ENCODE measurements at places on chromosomes 6 and 20.

DNA sequence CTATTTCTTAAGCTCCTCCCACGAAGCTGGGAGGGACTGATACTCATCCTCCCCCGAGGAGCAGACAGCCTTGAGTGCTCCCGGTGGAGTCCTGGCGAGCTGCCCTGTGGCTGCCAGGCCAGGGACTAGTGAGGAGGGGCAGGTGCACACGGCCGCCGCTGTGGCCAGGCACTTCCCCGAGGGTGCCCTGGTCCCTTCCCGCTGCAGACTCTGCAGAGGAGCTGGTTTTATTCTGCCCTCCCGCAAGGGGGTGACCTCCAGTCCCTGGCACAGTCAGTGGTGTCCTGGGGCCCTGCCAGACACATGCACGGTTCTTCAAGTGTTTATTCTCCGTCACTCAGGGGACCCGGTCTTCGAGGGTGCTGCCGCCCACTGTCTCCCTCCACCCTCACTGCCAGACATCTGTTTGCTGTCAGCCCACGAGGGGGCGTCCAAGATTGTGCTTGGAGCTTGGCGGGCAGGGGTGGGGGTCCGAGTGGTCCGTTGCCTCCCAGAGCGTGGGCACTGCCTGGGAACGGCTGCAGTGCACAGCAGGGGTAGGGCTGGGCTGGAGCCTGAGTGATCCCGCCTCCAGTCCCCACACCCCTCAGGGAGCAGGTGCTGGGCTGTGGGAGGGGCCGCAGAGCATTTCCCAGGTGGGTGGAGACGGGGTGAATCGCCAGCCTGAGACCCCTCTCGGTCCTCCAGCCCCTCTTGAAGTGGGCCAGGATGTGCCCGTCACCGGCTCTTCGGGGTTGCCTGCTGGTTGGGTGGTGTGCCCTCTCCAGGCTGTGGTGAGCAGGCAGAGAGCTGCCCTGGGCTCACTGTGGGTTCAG, 3.1 kb upstream of the CABLES2 start:
- DNase-seq = no peak

DNA sequence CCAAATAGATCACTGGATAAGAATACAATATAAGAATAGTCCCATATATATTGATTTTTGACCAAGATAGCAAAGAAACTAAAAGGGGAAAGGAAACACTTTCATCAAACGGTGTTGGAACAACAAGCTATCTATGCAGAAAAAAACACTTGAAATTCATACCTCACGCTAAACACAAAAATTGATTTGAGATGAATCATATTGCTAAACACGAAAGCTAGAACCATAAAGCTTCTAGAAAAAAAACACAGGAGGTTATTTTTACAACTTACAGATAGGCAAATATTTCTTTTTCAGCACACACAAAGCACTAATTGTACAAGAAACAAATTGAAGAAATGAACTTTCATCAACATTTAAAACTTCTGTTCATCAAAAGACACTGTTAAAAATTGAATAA, 36.7 kb upstream of the TMEM14A start:
- no peak for DNase-seq

DNA sequence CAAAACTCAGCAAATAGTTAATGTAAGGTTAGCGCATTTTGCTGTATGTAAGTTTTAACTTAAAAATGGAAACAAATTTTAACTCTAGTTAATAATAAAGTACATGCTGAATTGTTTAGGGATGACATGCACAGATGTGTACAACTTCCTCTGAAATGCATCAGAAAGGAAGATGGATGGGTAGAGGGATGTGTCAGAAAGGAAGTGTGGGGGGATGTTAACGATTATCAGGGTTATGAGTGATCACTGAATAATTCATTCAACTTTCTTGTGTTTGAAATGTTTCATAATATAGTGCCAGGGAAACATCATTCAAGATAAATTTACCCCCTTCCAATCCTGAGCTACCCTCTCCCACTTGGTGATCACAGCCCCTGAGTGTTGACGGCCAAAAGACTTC, 87.6 kb downstream of the FOXA2 start:
- DNase-seq = no peak

DNA sequence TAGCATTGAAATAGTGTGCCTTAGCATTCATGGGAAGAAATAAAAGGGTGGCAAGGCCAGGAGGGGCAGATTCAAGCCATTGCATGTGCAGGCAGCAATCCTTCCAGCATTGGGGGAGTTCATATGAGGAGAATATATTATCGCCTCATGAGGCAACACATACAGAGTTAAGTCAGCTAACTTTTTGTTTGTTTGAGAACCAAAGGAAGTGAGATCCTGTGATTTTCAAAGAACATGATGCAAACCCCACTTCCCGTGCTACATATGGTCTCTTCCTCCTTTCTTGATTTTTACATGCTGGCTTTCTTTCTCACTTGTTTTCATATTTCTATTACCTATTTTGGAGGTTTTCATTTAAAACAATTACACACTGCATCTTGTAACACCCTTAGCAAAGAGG, 579.7 kb upstream of the ARID1B start:
- DNase-seq = no peak

- no peak for DNase-seq
These were observed 162.7 kb downstream of the ANKRD60 start for GRCh38 chr20:58065508-58066361.

DNA sequence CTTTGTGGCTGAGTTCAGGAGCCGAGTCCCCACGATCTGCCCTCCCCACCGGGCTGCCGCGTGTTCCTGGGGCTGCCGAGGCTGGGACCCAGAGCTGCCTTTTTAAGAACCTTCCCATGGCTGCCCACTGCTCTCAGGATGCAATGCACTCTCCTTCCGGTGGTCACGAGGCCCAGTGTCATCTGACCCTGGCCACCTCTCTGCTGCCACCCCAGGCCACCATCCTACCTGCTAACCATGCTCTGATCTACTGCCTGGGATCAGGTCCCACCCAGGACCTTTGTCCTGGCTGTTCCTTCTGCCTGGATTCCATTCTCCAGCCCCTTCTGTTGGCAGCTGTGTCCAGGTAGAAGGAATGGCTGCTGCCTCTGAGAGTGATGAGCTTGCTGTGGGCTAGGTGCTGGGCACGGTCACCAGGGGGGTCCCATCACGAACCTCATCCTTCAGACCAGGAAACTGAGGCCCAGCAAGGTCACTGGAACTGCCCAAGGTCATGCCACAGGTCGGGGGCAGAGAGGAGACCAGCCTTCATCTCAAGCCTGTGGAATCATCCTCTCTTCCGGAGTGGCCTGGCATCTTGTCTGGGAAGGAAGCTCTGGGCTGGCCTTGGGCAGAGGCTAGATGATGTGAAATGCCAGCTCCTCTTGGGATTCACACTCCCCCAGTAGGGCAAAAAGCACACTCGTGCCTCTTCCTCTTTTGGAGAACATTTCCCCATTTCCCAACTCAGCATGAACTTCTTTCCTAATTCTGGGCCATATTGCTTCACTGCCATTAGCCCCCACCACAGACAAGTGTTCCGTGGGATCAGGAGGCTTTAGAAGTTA, 20.5 kb downstream of the PCK1 start:
- DNase-seq = no peak

DNA sequence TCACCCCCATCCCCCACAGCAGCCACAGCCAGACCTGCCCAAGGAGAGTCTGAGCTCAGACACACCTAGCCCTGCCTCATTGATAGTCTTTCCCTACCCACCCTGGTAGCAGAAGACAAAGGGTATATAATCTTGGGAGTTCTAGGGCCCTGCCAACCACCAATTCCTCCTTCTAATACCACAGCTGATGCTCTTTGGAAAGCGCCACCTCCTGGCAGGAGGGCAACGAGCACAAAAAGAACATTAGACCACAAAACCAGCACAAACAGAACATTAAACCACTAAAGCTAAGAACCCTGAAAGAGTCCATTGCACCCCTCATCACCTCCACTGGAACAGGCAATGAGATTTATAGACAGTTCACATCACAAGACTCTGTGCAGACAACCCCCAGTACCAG, 195.8 kb upstream of the FUT9 start:
- no peak for DNase-seq

- no peak for DNase-seq
These were observed 12.4 kb downstream of the ADGRF5 start for GRCh38 chr6:46909371-46909770.

- DNase-seq = no peak
These were observed 378.4 kb downstream of the ARHGAP18 start for GRCh38 chr6:129331450-129332138.

DNA sequence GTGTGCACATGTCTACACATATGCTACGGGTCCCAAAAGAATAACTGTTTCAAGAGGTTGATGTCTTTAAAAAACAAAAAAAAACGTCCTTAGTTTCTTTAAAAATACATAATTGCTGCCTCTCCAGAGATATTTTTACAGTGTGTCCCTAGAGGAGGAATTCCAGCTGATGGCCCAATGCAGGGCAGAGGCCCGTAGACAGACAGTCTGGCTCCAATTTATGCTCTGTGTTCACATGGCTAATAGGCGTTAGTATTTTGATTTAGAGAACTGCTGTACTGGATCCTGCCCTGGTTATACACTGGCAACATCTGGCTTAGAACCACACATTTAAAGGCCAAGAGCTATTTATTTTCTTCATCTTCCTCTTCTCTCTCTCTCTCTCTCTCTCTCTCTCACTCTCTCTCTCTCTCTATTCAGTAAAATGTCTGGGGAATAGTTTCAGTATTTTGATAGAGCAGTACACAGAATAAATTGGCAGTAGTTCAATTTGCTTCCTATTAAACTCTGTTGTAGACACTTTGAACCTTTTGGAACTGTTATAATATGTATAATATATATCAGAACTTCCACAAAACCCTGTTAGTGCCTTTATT, 260.6 kb downstream of the EYA4 start:
- DNase-seq = no peak

DNA sequence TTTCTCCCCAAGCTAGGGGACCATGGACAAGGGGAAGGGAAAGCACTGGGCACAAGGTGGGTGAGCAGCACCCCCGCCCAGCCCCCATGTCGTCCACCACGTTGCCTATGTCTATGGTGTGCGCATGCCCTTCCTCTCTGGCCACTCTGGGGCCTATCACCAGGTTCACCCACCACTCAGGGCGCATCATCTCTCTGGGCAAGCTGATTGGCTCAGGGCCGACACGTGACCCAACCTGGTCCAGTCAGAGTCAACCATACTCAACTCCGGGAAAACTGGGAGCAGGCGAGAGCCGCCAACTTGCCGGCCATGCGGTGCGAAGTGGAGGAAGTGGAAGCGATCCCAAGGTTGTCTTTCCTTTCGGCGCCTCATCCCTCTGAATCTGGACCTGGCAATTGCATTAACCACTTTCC, 25.9 kb downstream of the ACSS1 start:
- no peak for DNase-seq

- peak; percentile 38 for DNase-seq
These were observed 48.1 kb upstream of the MYL9 start for GRCh38 chr20:36493051-36493800.

GRCh38 chr20:47332381-47333206, 23.9 kb downstream of the ZMYND8 start:
- no peak for DNase-seq

- DNase-seq = no peak
These were observed 618.5 kb downstream of the C6orf118 start for GRCh38 chr6:164690702-164691500.

GRCh38 chr6:18025596-18025995, 38.2 kb upstream of the KIF13A start:
- no peak for DNase-seq

DNA sequence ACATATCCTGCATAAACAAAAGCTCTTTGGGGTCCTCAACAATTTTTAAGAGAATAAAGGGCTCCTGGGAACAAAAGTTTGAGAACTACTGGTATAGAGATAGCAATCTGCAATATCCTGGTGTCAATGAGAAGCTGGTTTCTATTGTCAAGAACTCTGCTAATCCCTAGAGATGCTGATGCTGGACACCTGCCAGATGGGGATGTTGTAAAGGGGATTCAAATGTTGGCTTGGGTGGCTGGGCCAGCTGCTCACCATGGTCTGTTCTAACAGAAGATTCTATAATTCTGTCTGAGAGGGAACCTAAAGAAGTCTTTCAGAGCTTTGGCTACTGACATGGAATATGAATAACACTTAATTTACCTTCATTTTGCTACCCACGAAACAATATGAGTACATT, 137.8 kb downstream of the BTBD9 start:
- no peak for DNase-seq

- peak; percentile 39 for DNase-seq
These were observed 62.0 kb upstream of the CD93 start for GRCh38 chr20:23147964-23148730.

- no peak for DNase-seq
These were observed 250.8 kb upstream of the HTR1E start for GRCh38 chr6:86686496-86686895.

DNA sequence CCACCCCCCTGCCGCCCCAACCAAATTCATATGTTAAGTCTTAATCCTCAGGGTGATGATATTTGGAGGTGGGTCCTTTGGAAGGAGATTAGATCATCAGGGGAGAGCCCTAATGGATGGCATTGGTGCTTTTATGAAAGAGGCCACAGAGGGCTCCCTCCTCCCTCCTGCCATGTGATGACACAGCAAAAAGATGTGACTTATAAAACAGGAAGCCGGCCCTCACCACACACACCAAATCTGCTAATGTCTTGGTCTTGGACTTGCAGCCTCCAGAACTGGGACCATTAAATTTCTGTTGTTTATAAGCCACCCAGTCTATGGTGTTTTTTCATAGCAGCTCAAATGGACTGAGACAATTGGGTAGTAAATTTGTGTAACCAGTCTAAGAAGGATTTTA, 176.3 kb downstream of the ADGRG6 start:
- DNase-seq = no peak

- no peak for DNase-seq
These were observed 28.6 kb downstream of the SLC22A23 start for GRCh38 chr6:3428247-3428646.

DNA sequence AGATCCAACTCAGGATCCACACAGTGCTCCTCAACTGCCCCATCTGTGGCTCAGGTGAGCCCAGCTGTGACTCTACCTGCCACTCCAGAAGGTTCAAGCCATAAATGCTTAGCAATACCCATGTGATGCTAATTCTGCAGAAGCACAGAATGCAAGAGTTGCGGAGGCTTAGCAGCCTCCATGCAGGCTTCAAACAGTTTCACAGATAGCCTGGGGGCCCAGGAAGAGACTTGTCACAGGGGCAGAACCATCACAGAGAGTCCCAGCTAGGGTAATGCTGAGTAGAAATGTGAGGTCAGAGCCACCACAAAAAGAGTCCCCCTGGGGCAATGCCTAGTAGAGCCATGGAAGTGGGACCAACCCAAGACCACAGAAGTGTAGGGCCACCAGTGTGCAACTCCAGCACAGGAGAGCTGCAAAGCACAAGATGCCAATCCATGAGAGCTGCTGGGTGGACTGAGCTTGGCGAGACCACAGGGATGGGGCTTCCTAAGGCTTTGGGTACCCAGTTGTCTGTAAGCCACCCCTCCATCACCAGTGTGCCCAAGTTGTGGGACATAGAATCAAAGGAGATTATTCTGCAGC, 283.9 kb downstream of the UBE3D start:
- no peak for DNase-seq

GRCh38 chr6:166466178-166467122, 83.7 kb upstream of the MPC1 start:
- no peak for DNase-seq

GRCh38 chr6:32894085-32895005, 40.4 kb downstream of the PSMB9 start:
- DNase-seq = peak; percentile 95

Measured in cerebellar cortex (tissue), 1 donor.